ENCODE measurements at places on chromosomes 5 and 9. TPM values are rescaled to one million over a fixed set of nuclear protein-coding genes. Genes with fewer than 3 reads are reported as not detected.

DNA sequence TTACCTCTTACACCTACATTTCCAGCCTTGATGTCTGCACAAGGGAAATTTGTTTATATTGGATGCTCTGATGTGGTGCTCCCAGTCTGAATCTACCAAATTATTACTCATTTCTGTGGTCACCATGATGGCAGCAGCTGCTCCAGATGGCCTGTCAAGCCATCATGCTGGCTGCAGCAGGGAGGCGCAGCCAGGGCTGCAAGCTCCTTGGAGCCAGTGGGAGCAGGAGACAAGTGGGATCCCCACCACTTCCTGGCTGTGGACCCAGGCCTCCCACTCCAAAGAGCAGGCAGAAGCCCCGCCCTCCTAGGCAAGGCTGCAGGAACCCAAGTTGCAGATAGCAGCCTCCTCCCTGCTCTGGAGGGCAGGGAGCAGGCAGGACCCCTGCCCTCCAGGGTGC lies 241.1 kb upstream of the ATP10B start:
- peak; percentile 81 for DNase-seq

PCDHGB6 gene
- 0.10 TPM for total RNA-seq

MARVELD2 gene
- 0.17 TPM for total RNA-seq

DNA sequence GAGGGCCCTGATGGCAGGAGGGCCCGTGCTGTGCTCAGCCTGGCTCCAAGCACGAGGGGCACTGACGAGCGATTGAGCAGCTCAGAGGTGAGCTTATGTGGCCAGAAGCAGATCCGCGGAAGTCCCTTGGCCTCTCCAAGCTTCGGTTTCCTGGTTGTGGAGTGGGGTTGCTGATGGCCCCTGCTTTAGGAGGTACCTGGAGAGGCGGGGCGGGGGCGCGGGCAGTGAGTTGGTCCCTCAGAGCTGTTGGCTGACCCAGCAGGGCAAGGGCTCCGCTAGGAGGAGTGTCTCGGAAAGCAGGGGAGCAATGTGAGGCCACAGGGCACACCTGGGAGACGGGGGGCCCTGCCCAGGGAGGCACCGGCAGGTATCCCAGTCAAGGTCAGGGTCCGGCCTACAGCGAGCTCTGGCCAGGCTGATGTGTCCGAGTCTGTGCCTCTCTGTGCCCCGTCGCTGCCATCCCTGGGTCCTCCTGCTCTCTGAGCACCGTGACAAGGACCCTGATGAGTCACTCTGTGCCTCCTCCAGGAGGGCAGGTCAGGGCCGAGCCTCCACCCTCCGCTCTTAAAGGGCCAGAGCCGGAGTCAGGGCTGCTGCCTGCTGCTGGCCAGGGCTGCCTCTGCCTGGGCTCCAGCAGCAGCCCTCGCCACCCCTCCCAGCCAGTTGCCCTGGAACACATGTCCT lies 14.8 kb downstream of the NCS1 start:
- DNase-seq: peak; percentile 74

DNA sequence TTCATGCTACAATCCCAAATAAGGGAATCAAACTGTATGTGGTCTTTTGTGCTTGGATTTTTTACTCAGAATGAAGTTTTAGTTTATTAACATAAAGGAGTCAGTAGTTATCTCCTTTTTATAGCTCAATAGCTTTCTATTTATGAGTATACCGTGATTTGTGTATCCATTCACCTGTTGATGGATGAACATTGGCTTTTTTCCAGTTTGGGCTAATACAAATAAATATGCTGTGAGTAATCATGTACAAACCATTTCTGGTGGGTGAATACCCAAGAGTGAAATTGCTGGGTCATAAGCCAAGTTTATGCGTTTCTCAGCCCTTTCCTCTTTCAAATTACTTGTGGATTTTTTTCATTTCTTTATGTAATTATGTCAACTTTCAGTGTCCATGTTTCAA lies 395.3 kb downstream of the OSTF1 start:
- no peak for DNase-seq

PLPP7 gene
- total RNA-seq: 0.56 TPM

TAS2R1 gene
- total RNA-seq: not detected

ANKRD55 gene
- total RNA-seq: not detected

GRCh38 chr5:72067682-72068470 lies 39.4 kb upstream of the MAP1B start:
- DNase-seq: peak; percentile 95

C5orf58 gene
- total RNA-seq: 2.4 TPM

DNA sequence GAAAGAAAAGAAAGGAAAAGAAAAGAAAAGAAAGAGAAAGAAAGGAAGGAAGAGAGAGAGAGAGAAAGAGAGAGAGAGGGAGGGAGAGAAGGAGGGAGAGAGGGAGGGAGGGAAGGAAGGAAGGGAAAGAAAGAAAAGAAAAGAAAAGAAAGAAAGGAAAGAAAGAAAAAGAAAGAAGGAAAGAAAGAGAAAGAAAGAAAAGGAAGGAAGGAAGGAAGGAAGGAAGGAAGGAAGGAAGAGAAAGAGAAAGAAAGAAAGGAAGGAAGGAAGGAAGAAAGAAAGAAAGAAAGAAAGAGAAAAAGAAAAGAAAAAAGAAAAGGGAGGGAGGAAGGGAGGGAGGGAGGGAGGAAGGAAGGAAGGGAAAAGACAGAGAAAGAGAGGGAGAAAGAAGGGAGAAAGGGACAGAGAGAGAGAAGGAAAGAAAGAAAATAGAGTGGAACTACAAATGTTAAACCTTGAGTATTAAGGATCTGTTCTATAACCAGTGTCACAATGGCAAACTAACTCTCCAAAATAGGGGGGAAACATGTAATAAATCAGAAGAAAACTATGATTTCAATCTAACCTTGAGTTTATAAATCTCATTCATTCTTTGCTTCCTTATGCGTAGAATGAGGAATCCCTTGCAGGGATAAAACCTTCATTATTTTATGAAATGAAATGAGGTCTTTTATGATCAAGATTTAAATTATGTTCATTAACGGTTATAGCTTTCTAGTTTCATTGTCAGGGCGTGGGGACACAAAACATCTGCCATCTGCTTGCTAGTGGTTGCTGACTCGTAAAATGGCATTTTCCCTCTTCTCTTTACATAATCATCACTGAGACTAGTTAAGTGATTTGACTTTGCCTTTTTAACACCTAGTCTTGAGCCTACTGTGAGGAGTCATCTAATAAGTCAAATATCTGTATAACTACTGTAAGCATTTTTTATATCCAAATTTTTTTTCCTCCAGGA lies 40.7 kb upstream of the RAD23B start:
- peak; percentile 56 for DNase-seq

- no peak for DNase-seq
These were observed 20.3 kb downstream of the QSOX2 start for GRCh38 chr9:136225366-136225747.

PGM5 gene
- 0.63 TPM for total RNA-seq
